ENCODE measurements at places on chromosomes 3 and 15. TPM values are rescaled to one million over a fixed set of nuclear protein-coding genes. Genes with fewer than 3 reads are reported as not detected.
A peak's percentile ranks its signal among the peaks of the same experiment; 100 is the strongest.

DNA sequence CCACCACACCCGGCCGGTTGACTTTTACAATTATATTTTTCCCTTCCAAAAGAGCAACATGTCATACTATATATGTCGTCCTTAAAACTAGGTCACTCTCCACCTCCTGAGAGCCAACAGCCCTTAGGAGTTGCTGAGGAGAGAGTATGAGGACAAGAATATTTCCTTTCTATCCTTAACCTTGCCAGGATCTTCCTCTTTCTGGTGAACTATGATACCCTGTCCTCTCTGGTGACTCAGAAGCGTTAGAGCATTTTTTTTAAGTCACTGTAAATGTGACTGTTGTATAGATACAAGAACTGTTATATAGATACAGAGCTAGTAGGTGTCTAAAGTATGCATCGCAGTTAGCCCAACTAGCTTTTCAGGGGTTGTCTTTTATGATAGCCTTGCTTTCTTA, 33.7 kb upstream of the MTHFS start:
- no peak for DNase-seq

- DNase-seq: no peak
Measured at GRCh38 chr3:176987901-176988650, 209.2 kb downstream of the TBL1XR1 start.

- no peak for DNase-seq
Measured at GRCh38 chr3:130831719-130832400, 62.0 kb upstream of the ATP2C1 start.

DNA sequence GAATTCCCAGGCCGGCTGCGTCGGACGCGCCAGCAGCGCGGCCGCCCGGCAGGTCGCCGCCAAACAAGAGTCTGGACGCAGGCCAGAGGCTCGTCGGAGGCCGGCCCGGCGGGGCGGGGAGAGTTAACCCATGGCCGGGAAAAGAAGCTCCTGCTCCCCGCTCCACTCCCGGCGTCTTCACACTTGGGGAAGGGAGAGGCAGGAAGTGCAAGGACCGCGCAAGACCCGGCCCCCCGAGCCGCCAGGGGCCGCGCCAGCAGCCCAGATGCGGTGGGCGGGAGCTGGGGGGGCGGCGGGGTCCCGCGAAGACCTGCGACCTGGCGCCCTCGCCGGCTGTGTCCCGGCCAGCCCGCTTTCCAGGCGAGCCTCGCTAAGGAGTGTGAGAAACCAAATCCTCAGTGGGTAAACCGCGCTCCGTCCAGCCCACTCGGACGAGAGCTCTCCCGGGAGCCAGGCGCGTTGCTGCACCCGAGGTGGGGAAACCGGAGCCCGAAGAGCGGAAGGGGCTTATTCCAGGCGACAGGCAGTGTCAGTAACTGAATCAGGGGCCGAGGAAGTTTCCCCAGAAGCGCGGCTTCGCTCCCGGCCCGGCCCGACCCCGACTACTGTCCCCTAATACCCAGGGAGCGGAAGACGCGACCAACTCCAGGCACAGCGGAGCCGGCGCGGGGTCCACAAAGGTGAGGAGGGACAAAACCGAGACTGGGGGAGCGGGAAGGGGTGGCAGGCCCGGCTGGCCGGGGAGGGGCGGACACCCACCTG, 721 bp downstream of the ADAMTS7 start:
- peak; percentile 41 for DNase-seq

- no peak for DNase-seq
Measured at GRCh38 chr3:48467110-48467454, 20.5 kb downstream of the ATRIP start.

DNA sequence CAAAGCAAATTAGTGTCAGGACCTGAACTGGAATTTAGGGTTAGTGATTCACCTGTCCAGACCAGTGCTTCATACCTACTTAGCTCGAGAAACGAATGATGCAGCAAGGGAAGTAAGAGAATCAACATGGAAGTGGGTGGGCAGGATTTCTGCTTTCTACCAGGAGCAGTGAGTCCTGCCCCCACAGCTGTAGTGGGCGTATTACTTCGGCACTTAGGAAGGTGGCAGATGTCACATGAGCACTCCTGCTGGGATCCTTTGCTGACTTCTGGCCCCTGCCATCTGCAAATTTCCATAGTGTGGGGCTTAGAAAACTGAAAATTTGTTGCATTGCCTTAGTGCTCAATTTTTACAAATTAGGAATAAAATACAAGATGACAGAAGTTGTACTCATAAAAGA, 31.2 kb downstream of the RYR3 start:
- no peak for DNase-seq

- no peak for DNase-seq
Measured at GRCh38 chr3:33758864-33759263, 39.6 kb upstream of the PDCD6IP start.

ADPRH gene
- 2.5 TPM for total RNA-seq

NUP210 gene
- total RNA-seq: 8.9 TPM
